CD4-positive, alpha-beta memory T cell (primary cell): ENCODE measurements at places on chromosomes 5 and 9. TPM values are rescaled to one million over a fixed set of nuclear protein-coding genes. Genes with fewer than 3 reads are reported as not detected.

GRCh38 chr5:66639037-66639436, 42.8 kb downstream of the MAST4 start:
- no peak for DNase-seq

DNA sequence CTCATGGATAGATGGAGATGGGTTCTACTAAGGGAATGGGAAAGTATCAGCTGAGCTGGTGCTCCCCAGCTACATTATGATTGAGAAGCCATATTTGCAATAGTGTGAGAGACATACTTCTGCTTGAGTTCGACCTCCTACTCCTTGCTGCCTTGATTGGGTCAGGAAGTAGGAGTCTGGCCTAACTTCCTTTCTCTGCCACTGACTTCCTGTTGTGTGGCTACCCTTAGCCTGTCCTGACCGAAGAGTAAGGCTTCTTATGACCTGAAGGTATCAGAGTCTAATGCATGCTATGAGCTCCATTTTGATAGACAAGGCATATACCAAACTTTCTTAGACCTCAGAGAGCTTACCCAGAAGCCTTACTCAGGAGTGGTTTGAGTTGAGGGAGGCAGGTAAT, 53.9 kb downstream of the OSTF1 start:
- no peak for DNase-seq

DNA sequence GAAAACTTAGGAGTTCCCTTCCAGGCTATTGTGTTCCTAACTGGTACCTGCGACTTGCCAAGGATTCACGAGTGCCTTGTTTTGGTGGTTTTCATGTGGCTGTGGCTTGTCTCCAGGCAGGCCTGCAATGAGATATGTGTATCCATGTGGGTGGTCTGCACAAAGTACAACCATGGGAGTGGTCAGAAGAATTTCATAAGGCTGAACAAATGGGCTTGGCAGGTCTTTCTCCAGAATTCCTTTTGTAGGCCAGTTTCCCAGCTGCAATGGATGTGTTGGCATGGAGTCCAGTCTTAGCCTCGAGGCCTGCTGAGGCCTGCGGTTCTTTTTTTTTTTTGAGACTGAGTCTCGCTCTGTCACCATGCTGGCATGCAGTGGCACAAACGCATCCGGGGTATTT, 28.8 kb upstream of the MELK start:
- no peak for DNase-seq

- DNase-seq: no peak
Measured at GRCh38 chr5:75727931-75728330, 10.7 kb upstream of the POC5 start.

GRCh38 chr9:98099898-98100297, 19.1 kb downstream of the TRIM14 start:
- DNase-seq: no peak

GRCh38 chr5:119379942-119380547, 24.2 kb downstream of the TNFAIP8 start:
- no peak for DNase-seq

DNA sequence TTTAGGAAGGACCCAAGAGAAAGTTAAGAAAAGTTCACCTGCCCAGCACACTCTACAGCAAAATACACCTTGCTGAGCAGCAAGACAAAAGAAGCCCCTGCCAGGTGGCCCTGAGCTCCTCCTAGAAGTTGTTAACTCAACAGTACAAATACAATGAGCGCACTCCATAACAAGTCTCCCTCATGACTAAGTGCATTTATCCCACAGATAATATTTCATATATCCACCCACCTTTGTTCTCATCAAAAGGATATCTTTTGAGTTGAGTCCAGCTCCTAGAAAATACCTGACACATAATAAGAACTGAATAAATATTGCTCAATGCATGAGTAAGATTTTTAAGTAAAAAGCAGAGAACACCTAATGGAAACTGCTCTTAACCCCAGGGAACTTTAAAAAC, 73.3 kb downstream of the ABCA1 start:
- no peak for DNase-seq

GRCh38 chr9:12813960-12814876, 39.4 kb downstream of the LURAP1L start:
- DNase-seq: no peak

GRCh38 chr5:38452201-38452600, 104.2 kb downstream of the LIFR start:
- DNase-seq: no peak

DNA sequence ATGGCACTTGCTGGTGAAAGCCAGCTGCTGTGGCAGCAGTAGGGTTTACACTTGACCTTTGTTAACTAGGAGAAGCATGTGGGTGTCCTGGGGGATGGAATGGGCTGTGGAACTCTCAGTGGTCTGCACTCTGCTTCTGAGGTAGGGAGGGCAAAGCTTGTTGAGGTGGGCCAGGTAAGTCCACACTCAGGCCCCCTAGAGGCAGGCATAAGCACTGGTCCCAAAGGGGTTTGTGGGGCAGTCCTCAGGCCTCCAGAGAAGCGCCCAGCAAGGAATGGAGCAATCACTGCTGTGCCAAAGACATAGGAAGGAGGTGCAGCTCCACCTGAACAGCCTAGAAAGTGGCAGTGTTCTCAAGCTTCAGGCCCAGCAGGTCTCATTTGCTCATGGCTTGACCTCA, 34.7 kb downstream of the INSL4 start:
- no peak for DNase-seq

- DNase-seq: no peak
Measured at GRCh38 chr9:108582726-108583125, 273.1 kb downstream of the ACTL7B start.

Gene CLTB
- total RNA-seq: 34.8 TPM

Gene OTULINL
- 26.3 TPM for total RNA-seq
